Karpas-422 (cell line): ENCODE measurements at places on chromosomes 13 and 19.

GRCh38 chr13:37187621-37188020 is 82.2 kb upstream of the CSNK1A1L start:
- no peak for DNase-seq

- DNase-seq: no peak
These were observed 32.9 kb downstream of the TSHZ3 start for GRCh38 chr19:31316201-31316951.

GRCh38 chr19:6734096-6734696 is 3.2 kb downstream of the GPR108 start:
- no peak for DNase-seq

DNA sequence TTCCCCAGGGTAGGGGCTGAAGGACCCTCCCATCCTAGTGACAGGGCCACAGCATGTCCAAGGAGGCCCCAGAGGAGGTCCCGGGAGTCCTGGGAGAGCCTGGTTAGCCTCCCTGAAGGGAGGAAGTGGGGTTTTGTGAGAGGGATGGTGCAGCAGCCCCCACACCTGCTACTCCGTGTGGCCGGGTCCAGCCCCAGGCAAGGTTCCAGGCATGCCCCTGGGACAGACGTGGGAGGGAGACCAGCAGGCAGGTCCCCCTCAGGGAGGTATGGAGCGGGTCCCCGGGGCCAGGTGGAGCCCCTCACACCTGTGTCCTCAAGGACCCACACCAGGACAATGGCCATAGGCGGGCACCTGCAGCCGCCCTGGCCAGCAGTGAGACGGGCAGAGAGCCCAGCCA is 1.9 kb upstream of the F7 start:
- DNase-seq: no peak

- no peak for DNase-seq
These were observed 1.8 kb downstream of the FXYD7 start for GRCh38 chr19:35144600-35145436.

DNA sequence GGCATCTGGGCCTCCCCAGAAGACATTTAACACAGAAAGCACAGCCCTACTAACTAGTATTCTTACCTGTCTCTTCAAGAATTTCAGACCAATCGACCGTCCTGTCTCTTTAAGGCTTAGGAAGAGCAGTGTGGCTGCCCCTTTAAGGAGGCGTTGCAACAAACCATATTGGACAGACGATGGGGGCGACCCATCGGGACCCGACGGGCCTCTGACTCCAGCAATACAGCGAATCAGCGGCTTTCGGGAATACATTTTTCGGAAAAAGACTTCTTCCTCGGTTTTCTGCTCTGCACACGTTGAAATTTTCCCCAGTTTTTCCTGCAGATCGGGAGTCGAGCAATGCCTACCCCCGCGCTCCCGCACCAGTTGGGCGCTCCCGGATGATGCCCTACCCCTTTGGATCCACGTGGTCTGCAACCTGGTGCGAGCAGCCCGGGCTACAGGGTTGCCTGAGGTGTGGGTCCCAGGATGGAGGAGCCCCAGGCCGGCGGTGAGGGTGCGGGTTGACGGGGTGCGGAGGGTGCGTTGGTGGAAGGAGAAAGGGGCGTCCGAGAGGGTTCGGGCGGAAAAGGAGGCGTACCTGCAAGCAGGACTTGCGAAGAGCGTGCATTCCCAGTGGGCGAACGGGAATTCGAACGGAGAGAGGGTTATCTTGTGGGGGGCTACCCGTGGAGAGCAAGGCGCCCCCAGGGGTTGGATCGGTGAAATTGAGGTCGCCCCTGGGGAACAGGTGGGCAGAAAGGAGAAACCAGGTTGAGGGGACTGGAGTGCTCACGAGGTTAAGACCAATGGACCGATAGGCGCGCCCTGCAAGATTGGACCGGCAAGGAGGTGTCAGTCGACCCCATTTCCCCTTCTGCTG is at the start of gene POLR1G:
TSS of gene POLR1G (plus strand) at position 419 of the 865 bp plus-strand sequence. CDS start at position 472, 53 bp downstream.
- peak; percentile 94 for DNase-seq

DNA sequence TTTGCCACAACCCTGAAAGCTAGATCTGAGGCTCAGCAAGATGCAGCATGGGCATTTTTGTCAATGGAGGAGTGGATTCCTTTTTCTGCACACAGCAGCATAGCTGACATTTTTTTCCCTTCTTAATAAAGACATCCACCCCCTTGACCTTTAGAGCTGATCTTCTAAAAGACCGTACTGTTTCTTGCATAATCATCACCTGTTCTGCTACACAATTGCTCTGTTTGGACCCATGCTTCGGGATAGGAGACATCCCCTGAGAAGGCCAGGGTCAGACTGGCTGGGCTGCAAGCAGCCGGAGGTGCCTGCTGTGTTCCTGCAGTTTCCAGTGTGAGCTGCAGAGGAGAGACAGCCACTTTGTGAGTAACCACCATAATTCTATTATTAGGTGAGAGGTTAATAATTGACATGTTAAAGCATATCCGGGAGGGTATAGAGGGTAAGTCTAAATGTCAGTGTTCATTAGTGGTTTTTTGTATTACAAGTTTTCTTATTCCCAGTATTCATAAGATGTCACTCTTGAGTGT is 108.5 kb upstream of the C1QTNF9B start:
- DNase-seq: no peak

DNA sequence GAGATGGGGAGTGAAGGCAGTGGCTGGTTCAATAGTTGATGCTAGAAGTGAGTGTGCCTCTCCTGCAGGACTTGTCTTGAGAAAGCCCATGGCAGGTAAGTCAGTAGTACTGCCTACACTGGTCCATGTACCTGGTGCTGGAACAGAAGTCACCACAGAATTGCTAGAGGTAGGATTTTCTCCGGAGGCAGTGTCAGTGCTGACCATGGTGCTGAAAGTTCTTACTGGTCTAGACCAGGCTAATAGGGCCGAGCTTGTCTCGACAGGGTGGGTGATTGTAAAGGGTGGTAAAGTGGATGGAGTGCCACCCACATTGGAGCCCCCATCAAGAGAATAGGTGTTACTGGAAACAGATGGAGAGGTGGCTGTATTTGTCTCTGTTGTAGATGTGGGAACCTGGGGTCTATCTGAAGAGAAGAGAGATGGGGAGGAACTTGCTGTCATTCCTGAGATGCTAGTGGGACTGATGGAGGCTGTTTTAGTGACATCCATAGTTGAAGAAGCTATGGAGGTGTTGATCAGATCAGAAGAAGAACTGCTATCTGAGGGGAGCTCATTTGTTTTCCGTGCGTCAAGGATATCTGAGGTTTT is 36.6 kb downstream of the MUC16 start:
- peak; percentile 71 for DNase-seq

DNA sequence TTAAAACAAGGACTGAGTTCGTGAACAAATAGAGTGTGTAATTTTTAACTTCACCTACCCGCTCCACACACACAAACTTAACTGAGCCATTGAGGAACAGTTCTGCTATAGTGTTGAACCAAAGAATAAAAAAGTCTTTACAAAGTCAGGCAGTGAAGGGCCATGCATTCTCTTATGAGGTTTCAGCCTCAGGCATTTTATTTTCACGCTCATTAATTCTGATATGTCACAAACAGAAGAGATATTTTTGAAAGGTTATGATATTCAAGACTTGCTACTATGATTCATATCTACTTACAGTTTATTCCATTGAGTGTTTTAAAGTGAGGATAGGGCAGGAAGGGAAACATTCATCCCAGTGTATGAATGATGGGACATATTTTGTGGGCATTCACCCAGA is 282.2 kb downstream of the SLITRK5 start:
- DNase-seq: no peak

GRCh38 chr13:51844862-51845573 is at the start of gene TMEM272:
Gene TMEM272 (minus strand): TSS chr13:51845177. CDS start chr13:51838530, 6,647 bp downstream.
- peak; percentile 71 for DNase-seq

- no peak for DNase-seq
These were observed 5.8 kb downstream of the POU4F1 start for GRCh38 chr13:78597602-78597932.

GRCh38 chr19:54638683-54639082 is 8.4 kb downstream of the LILRB1 start:
- no peak for DNase-seq

DNA sequence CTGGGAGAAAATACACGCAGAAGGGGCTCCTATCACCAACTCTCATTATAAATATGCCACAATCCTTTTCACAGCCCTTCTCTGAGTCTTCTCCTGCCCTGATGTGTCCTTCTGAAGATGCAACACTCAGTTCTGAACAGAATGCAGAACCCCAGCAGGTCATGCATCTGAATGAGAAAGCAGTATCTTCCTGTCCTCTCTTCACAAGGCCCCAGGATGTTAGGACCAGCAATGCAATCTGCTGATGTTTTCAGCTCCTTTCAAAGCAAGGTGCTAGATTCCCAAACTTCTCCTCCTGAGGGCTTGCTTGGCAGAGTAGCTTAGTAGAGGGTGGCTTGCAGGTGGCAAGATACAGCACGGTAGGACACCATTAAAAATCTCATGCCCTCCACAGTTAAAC is 22.3 kb upstream of the DOCK9 start:
- no peak for DNase-seq

GRCh38 chr19:46408664-46409039 is 4.7 kb downstream of the CCDC8 start:
- DNase-seq: no peak

DNA sequence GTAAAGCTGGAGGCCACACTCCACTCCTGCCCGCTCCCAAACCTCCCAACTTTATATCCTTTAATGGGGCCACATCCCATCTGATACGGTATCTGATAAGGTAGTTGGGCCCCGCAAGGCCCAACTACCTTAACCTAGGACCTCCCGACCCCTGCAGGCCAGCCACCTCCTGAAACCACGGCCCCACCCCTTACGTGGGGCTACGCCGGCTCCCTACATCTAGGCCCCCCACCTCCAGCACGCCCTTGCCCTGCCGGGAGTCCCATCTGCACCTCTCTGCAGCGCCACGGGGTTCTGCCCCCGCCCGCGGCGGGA is 2.2 kb downstream of the IGFLR1 start:
- DNase-seq: no peak

DNA sequence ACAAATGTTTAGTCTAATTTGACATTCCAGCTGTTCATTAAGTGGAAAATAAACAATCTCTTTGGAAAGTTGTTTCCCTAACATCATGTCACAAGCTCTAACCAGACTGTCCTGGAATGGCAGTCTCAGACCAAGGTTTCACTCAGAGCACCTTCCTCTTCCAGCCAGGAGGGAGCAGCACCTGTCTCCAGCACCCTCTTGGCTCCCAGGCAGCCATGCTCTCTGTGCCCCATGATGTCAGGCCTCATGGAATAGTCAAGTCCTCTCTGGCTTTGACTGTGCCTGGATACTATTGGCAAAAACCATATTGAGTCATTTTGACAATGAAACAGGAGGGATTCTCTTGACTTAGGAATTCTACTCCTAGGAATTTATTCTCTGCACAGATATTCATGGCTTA is 171.4 kb downstream of the OXGR1 start:
- DNase-seq: peak; percentile 70

DNA sequence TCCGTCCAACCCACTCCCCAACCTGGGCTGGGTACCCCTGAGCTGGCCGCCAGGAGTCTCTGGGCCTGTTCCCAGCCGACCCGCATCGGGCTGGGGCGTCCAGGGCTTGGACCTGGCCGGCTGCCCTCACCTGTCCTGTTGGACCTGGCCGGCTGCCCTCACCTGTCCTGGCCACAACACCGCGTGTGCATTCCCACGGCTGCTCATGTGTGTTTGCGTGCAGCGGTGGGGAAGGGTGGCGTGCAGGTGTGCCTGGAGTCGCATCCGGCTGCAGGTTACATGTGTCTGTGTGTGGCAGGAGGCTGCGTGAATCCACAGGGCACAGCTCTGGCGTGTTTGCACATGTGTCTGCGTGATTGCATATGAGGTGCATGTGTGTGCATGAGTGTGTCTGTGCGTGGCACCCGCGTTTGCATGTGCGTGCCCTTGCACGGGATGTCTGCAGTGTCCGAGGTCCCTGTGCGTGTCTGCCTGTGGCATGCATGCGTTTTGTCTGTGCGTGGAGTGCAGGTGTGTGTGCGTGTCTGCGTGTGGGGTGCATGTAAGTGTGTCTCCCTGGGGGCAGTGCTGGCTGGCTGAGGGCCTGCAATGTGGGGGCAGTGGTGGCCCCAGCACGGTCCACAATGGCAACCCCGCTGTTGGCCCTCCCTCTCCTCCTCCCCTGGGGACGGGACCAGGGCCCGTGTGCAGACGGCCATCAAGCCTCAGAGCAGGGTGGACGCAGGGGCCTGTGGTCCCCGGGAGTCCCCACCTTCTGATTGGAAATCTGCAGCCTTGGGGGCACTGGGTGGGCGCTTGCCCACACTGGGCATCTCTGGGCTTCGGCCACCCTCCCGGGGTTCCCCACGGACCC is 3.4 kb downstream of the EFNA2 start:
- no peak for DNase-seq
